ENCODE measurements at places on chromosomes 3 and 15. TPM values are rescaled to one million over a fixed set of nuclear protein-coding genes. Genes with fewer than 3 reads are reported as not detected.

- no peak for DNase-seq
- no peaks in the 10 kb centered on the region for H3K36me3 ChIP-seq
- no peak overlapping the region for H3K27ac ChIP-seq
- no peak overlapping the region for H3K4me3 ChIP-seq
- no peaks in the 10 kb centered on the region for H3K27me3 ChIP-seq
Measured at GRCh38 chr3:189277711-189278110, 105.9 kb downstream of the TPRG1 start.

GRCh38 chr15:51119120-51119519 lies 24.4 kb upstream of the TNFAIP8L3 start:
- no peak for DNase-seq
- no peaks in the 10 kb centered on the region for H3K4me1 ChIP-seq
- no peak overlapping the region for H3K27ac ChIP-seq
- no peaks in the 10 kb centered on the region for H3K27me3 ChIP-seq

CCR8 gene
- 2.1 TPM for polyA plus RNA-seq

GOLGA8M gene
- 0.21 TPM for polyA plus RNA-seq

DNA sequence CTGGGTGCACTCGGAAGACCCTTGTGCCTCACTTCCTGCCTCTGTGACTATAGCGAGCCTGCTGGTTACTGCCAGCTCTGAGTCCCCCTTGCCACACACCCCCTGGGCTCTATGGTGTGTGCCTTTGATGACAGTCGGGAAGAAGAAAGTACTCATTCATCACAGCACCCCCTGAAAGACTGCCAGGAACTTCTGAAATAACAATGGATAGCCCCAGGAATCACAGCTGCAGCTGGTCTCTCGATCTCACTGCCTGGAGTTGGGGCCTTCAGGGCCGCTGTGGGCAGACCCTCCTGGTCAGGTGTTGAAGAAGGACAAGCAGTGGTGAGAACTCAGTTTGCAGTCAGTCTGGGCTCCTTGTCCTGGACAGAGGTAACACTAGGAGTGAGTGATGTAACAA lies 9.8 kb upstream of the RPP14 start:
- peaks cover 3% of the 10 kb centered on the region for H3K36me3 ChIP-seq
- H3K4me1 ChIP-seq, result no peaks in the 10 kb centered on the region
- no peak overlapping the region for H3K27ac ChIP-seq
- H3K4me3 ChIP-seq, result no peak overlapping the region
- no peaks in the 10 kb centered on the region for H3K27me3 ChIP-seq

GRCh38 chr3:15884132-15884531 lies 86.4 kb upstream of the ANKRD28 start:
- H3K36me3 ChIP-seq, result no peaks in the 10 kb centered on the region
- H3K4me3 ChIP-seq, result no peak overlapping the region
- no peaks in the 10 kb centered on the region for H3K4me1 ChIP-seq
- no peak for DNase-seq

DNA sequence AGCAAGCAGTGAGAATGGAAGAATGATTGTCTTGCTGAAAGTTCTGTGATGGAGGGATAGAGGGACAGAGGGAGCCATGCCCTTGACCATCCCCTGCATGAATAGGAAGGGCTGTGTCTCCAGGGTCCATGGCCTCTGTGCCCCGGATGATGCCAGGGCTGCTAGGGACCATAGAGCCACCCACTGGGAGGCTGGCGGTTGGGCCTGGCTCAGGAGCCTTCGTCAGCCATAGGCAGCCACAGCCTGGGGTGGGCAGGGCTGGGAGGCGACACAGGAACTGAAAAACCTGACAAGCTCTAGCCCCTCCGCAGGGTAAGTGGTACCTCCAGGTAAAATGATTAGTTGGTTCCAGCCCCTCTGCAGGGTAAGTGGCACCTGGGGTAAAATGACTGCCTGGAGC lies 19.1 kb upstream of the LAMP3 start:
- no peak for DNase-seq
- H3K36me3 ChIP-seq, result no peaks in the 10 kb centered on the region
- no peak overlapping the region for H3K27ac ChIP-seq
- peaks cover 3% of the 10 kb centered on the region for H3K4me1 ChIP-seq
- no peak overlapping the region for H3K4me3 ChIP-seq

- H3K4me3 ChIP-seq, result no peak overlapping the region
- H3K4me1 ChIP-seq, result peaks cover 9% of the 10 kb centered on the region
- H3K36me3 ChIP-seq, result no peaks in the 10 kb centered on the region
- H3K27me3 ChIP-seq, result no peaks in the 10 kb centered on the region
- H3K27ac ChIP-seq, result no peak overlapping the region
- DNase-seq, result no peak
Measured at GRCh38 chr3:10400749-10401495, 80.0 kb upstream of the SEC13 start.

- no peaks in the 10 kb centered on the region for H3K36me3 ChIP-seq
- no peak for DNase-seq
- H3K4me3 ChIP-seq, result no peak overlapping the region
- no peaks in the 10 kb centered on the region for H3K27me3 ChIP-seq
- peaks cover 19% of the 10 kb centered on the region for H3K4me1 ChIP-seq
Measured at GRCh38 chr15:41937568-41937923, 34.8 kb downstream of the EHD4 start.

DNA sequence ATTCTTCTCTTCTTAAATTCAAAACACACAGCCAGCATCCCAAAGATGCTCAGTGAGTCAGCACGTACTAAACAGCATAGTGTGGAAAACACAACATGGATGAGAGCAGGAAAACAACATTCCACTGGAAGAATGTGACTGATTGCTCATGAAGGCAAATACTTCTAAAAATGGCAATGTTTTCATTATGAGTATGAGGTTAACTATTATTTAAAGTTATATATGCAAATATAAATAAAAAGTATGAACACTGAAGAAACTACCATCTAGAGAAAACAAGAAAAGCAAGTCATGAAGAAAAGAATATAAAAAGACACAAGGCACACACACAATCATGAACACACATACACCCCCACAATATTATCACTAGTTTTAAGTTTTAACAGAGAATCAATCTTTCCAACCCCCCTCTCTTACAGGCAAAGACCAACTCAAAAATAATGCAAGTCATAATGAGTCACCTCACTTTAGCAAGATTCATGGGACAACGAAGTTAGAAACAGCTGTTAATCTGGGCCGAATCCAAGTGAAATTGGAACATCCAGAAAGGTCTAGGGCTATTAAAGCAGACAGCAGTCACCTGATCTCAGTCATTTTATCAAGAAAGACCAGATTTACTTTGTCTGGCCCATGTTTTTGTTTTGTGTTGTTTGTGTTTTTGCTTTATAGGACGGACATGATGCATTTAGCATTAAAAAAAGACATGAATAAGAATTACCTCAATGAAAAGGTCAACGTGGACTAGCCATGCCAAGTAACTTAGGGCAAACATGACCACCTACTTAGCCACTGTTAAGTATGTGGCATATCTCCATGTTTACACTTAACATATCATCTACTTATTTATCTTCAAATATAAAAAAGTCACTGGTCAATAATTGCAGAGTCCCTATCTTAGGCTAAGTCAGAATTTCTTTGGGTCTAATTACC lies 18.1 kb downstream of the GBE1 start:
- H3K4me1 ChIP-seq, result no peaks in the 10 kb centered on the region
- no peaks in the 10 kb centered on the region for H3K36me3 ChIP-seq
- no peaks in the 10 kb centered on the region for H3K27me3 ChIP-seq
- no peak for DNase-seq
- no peak overlapping the region for H3K27ac ChIP-seq
- H3K4me3 ChIP-seq, result no peak overlapping the region

GRCh38 chr3:50607271-50608091 lies 4.1 kb downstream of the CISH start:
- DNase-seq, result no peak
- peaks cover 8% of the 10 kb centered on the region for H3K4me1 ChIP-seq
- H3K36me3 ChIP-seq, result peaks cover 52% of the 10 kb centered on the region
- no peak overlapping the region for H3K27ac ChIP-seq

DNA sequence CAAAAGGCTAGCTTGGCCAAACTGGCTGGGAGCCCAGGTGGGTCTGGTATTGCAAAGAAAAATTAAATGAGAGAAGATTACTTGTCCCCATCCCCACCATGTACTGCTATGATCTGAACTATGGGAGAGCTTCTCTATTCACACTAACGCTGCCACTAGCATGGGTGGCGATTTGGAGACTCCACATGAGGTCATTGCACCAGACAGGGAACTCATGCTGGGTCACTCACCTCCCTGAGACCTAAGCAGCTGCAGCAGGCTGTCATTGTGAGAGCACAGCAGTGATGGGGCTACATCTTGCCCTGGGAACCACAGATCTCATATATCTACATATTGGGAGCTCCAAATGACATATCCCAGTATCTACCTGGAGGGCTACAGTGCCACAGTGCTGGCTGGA lies 36.3 kb upstream of the NECTIN3 start:
- no peaks in the 10 kb centered on the region for H3K4me1 ChIP-seq
- H3K27me3 ChIP-seq, result no peaks in the 10 kb centered on the region
- no peak overlapping the region for H3K4me3 ChIP-seq
- H3K27ac ChIP-seq, result no peak overlapping the region
- H3K36me3 ChIP-seq, result no peaks in the 10 kb centered on the region

DNA sequence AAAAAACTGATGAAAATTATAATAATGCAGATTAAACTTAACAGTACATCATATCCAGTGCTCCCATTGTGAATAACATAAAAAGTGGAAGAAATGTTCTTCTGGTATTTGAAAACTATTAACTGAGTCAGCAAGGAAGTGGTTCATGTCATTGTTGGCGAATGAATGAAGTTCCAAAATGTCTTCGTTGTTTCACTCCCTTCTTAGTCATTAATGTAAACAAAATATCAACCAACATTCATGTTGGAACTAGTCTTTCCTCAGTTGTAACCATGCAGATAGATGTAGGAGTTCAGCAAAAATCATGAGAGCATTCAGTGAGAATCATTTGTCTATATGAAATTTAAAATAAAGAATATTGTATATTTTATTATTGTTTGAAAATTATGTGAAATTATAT lies 44.1 kb upstream of the ICE2 start:
- no peaks in the 10 kb centered on the region for H3K27me3 ChIP-seq
- H3K4me1 ChIP-seq, result no peaks in the 10 kb centered on the region
- H3K4me3 ChIP-seq, result no peak overlapping the region
- no peak for DNase-seq
- no peaks in the 10 kb centered on the region for H3K36me3 ChIP-seq
- H3K27ac ChIP-seq, result no peak overlapping the region

All from thymus (tissue), 14 donors.